Calu3 (cell line): ENCODE measurements at places on chromosomes 5 and 9. TPM values are rescaled to one million over a fixed set of nuclear protein-coding genes. Genes with fewer than 3 reads are reported as not detected.

GRCh38 chr9:33791117-33791516 is 4.2 kb upstream of the PRSS3 start:
- DNase-seq, result no peak

GRCh38 chr5:150542933-150543445 is 35.1 kb downstream of the NDST1 start:
- DNase-seq, result no peak

The LCNL1 gene
- 0.22 TPM in 1 of 2 replicates, not detected in the other for total RNA-seq

- no peak for DNase-seq
These were observed 2.9 kb downstream of the NPDC1 start for GRCh38 chr9:137042751-137043727.

DNA sequence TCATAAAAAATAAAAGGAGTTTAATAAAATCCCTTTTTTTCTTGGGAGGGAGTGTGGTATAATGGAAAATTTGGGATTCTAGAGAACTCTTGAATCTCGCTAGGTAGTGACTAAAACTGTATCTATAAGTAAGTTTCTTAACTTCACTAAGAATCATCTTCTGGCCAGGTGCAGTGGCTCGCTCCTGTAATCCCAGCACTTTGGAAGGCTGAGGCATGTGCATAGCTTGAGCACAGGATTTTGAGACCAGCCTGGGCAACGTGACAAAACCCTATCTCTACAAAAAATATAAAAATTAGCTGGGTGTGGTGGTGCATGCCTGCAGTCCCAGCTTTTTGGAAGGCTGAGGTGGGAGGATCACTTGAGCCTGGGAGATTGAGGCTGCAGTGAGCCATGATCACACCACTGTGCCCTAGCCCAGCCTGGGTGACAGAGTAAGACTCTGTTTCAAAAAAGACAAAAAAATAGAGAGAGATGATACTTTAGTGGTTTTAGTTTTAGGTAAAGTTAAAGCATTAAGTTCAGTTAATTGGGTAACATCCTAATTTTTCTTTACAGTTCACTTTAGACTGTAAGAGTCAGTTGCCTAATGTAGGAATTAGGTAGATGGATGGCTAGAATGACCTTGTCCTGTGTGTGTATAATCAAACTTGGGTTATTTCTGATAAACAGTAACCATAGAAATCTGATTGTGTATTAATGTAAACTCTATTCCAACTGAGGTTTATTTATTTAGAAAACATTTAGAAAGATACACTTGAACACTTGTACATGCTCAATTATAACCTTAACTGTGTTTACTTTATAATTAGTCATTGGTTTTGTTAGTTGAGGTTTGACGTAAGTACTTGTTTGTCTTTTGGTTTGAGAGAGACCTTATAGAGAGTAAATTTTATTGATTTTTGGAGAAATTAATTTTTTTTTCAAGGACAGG is 17.8 kb downstream of the UNC13B start:
- no peak for DNase-seq
